NCI-H2227 treated with DMSO at 0.1 percent for 48 hours (cell line): ENCODE measurements at places on chromosomes 7 and 10.
A peak's percentile ranks its signal among the peaks of the same experiment; 100 is the strongest.

DNA sequence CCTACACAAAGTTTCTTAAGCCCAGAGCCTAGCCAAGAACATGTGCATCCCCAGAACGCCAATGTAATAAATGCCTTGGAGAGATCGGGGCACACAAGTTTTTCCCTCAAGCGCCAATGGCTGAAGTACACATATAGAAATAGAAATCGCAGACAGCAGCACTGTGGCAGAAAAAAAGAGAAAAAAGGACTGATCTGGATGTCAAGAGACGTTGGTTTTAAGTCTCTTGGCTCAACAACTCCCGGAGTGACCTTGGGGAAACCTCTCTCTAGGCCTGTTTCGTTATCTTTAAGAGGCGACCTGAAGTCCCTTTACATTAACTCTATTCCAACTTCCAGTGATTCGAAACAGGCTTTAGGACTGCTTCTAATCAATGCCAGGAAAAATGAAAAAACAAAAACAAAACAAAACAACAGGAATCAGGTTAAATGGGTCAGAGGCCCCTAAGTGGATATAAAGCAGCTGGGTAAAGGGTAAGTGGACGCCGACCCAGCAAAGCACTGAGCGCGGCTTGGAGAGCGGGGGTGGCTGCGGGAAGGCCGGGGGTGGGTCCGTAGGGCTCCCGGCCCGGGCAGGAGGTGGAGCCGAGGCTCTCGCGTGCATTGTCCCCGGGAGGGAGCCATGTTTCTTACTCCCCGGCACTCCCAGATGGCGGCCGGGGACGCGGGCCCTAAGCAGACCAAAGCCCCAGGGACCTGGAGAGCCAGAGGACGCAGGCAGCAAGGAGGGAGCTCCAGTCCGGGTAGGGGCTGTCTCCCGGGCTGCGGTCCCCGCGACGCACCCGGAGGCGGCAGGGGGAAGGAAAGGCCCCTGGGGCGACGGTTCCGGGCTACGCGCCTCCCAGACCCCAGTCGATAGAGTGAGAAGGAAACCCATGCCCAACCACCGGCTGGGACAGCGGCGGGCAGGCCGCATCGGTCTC lies 757 bp downstream of the EIF3A start:
- peak; percentile 20 for DNase-seq

- DNase-seq, result no peak
These were observed 9.7 kb upstream of the MACC1 start for GRCh38 chr7:20226860-20227259.

- peak; percentile 90 for DNase-seq
These were observed 615 bp upstream of the CNTNAP2 start for GRCh38 chr7:146115851-146116520.

GRCh38 chr10:105068497-105068896 lies 427.4 kb downstream of the SORCS3 start:
- DNase-seq, result no peak

GRCh38 chr10:128302808-128303207 lies 176.6 kb upstream of the MKI67 start:
- no peak for DNase-seq

- no peak for DNase-seq
These were observed 2.0 kb downstream of the NDUFB2 start for GRCh38 chr7:140698477-140698876.

- no peak for DNase-seq
These were observed 39.5 kb downstream of the RBM28 start for GRCh38 chr7:128304212-128304611.

DNA sequence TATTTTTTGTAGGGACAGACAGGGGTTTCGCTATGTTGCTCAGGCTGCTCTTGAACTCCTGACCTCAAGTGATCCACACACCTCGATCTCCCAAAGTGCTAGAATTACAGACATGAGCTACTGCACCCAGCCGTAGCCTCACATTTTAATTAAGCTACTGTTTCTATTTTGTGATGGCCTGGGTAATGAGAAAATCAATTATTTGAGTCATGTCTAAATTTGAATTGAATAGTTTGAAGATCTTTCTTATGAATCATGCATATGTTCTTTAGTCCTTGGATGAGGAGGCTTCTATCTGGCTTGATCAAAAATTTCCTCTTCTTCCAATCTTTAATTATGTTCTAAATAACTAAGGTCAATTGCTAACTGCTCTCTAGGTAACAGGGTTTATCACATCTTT lies 175.0 kb downstream of the REEP3 start:
- no peak for DNase-seq

DNA sequence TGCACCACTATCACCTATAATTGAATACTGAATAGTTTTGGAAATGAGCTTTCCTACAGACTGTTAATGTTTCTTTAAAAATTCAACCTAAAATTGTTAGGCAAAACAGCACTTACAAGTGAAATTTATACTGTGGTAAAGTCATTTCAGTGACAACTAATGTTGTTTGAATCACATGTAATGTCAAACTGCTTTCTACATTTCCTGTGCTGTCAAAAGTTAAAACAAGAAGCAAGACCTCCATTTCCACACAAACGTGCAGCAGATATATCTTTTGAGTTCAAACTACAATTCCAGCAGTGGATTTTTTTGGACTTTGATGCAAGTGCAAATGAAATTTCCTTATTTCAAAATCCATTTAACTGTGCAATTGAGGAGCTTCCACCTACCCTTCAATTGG lies 199.8 kb downstream of the RNLS start:
- no peak for DNase-seq
